ENCODE measurements at places on chromosomes 4 and X.

- DNase-seq = no peak
These were observed 115.8 kb downstream of the PHEX start for GRCh38 chrX:22147942-22148341.

- no peak for DNase-seq
These were observed 68.6 kb downstream of the NAT8L start for GRCh38 chr4:2127609-2128332.

DNA sequence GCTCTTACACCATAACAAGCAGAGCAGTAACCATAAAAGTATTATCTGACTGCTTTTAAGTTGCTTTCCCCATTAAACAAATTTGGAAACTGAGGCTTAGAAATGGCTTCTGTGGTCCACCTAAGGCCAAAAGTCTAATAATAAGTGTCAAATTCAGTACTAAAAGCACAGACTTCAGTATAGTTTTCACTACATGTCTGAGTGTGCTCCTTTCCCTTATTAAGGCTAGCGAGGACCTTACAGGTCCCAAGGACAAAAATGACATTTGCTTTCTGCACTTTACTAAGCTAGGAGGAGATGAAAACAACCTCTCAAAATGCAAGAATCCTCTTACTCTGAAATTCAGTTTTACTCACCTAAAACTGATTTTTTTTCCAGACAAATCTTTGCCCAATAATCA lies 127.2 kb downstream of the ENOX2 start:
- no peak for DNase-seq

DNA sequence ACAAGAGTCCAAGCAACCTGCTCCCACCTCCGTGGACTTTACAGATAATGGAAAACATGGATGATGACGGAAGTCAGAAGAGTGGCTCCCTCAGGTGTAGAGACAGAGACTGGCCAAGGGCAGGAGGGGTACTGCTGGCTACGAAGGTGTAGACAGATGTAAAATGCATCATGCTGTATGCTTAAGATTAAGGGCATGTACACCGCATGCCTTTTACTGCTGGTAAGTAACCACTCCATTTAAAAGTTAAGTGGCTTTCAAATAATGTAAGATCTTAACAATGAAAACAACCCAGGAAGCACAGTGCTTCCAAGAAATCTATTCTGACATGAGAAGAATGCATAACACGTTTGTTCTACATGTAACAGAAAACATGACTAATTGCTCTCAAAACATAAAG lies 76.9 kb upstream of the FAM9B start:
- DNase-seq = no peak
